ENCODE measurements at places on chromosomes 3 and 15. TPM values are rescaled to one million over a fixed set of nuclear protein-coding genes. Genes with fewer than 3 reads are reported as not detected.

The EXD1 gene
- not detected for total RNA-seq

GRCh38 chr15:38843051-38843501, 278.5 kb upstream of the RASGRP1 start:
- H3K27me3 ChIP-seq = peaks cover 16% of the 10 kb centered on the region
- no peak for DNase-seq
- no peaks in the 10 kb centered on the region for H3K36me3 ChIP-seq

The ADPRH gene
- 8.6 TPM for total RNA-seq

DNA sequence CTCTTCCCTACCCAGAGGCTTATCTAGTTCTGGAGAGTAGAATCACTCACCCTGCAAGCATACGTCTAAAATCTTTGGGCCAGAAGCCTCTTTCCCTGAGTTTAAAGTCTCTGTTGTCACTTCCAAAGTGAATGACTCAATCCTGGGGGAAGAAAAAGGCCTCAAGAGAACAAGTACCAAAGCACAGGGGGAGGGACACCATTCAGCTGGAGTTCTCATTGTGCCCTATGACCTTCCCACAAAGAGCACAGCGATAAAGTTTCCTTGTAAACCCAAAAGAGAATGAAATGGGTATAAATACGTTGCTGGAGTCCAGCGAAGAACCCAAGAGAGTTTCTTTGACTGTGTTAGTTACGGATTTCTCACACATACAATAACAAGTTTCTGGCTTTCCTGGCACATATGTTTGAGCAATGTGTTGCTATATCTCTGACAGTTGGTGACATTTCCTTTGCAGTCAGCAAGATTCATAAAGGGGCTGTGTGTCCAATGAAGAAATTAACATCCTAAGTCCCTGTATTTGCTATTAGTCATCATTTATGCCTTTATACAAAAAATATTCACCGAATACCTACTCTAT, 107.3 kb upstream of the PTPRG start:
- H3K36me3 ChIP-seq = no peaks in the 10 kb centered on the region
- H3K4me3 ChIP-seq = no peak overlapping the region
- no peaks in the 10 kb centered on the region for H3K27me3 ChIP-seq
- no peak for DNase-seq

DNA sequence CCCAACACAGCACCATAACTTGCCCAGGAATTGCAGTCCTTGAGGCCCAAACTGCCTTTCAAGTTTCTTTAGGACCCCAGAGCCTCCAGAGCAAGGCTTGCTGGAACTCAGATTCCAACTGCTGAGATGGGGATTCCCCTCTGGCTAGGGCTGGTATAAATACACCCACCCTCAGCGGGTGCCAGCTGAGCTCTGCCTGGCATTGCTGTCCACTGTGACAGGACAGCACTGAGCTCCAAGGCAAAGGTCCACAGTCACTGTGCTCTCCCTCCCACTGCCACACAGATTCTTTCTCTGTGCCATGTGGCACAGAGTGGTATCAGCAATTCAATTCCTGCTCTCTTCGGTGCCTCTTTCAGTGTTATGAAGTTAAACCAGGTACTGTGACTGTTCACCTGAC, 304.2 kb upstream of the LMCD1 start:
- H3K27me3 ChIP-seq = no peaks in the 10 kb centered on the region
- H3K27ac ChIP-seq = no peak overlapping the region
- no peaks in the 10 kb centered on the region for H3K36me3 ChIP-seq
- DNase-seq = no peak
- H3K4me1 ChIP-seq = no peaks in the 10 kb centered on the region
- no peak overlapping the region for H3K4me3 ChIP-seq

- no peak overlapping the region for H3K27ac ChIP-seq
- no peak overlapping the region for H3K4me3 ChIP-seq
- H3K4me1 ChIP-seq = peaks cover 29% of the 10 kb centered on the region
- no peaks in the 10 kb centered on the region for H3K36me3 ChIP-seq
These were observed 365.6 kb downstream of the SV2B start for GRCh38 chr15:91465696-91466095.

All from activated CD4-positive, alpha-beta memory T cell treated with anti-CD3 and anti-CD28 coated beads, Interleukin-2, amount 10 ng/mL, durations not matched to agents 7 days and 5 days (primary cell).